ENCODE measurements at places on chromosomes 1 and 21.

DNA sequence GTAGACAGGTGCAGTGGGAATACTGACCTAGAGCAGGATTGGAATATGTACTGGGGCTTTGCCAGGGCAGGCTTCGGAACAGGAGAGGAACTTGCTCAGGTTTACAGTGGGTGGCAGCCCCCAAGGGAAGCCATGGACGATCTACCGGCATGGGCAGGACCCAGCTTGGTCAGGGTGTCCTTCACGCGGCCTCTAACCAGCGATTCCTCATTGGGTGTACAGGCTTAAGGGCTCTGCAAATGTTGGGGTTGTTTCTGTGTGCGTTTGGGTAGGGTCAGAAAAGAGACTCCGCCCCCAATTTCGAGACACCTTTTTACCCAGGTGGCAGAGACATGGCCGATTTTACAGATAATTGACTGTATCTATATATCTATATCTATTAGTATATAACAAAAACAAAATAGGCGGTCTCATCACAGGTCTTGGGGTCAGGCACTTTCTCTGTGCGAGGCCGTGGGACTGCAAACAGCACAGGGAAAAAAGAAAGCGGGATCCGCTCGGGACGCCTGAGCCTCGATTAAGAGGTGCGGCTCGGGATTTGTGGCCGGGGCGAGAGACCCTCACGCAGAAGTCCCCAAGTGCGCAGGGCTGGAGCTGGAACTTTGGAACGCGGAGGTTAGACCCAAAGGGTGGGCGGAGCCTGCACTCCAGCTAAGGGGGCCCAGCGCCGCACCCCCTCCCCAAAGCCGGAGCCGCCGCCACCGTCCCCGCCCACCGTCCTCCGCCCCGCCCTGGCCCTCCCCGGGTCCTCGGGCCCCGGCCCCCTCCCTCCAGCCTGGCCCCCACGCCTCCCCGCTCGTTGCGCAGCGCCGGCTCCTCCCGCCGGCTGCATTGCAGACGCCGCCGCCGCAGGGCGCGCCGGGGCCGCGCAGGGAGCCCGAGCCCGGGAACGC lies 67.5 kb upstream of the VAMP3 start:
- no peak for DNase-seq

GRCh38 chr1:67880056-67880601 lies 46.9 kb upstream of the GNG12 start:
- no peak for DNase-seq

DNA sequence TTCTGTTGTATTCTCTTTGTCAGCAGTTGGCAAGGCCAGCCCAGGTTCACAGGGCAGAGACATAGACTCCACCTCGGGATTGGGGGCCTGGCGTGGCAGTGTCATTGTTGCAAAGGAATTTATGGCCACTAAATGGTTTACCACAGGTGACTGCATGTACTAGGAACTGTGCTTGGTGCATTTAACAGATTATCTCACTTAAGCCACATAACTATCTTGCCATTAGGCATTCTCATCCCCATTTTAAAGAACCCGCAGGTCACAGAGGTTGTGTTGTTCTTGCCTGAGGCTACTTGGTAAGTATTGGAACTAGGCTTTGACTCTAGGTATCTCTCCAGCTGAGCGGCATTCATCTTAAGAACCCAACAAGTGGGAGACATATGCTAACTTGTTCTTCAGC lies 9.7 kb downstream of the TLCD4 start:
- no peak for DNase-seq

- no peak for DNase-seq
Observed at GRCh38 chr1:201585093-201585483, 46.2 kb downstream of the NAV1 start.

DNA sequence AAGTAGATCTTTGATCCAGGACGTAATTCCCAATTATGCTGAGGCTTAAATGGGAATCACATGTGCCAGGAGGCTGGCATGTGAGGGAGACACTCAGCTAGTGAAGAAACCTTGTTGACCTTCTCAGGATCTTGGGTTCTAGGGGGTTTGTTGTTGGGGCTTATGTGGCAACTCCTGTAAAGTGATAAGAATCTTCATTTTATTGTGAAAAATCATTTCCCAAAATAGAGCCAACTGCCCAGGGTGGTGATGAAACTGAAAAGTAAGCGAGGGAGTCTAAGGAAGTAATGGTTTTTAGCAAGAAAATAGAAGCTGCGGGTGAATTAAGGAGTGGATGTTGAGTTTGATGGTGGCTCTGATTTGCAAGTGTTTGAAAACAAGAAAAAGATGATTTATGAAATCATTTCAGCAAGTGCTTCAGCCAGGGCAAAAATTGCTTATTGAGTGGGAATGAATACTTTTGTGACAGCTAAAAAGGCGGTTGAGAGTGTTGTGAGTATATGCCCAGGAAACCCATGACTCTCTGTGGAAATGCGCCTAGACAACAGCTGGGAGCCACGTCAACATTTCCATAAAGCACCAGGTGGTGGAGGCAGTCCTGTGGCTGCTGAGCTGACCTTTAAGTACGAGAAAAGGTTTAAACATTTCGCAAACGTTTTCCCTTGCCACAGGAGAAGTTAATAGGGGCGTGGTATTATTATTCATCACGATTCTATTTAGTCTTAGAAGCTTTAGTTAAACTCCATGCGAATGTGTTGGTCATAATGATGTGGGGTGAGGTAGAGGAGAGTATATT lies 102.7 kb downstream of the HMGB4 start:
- DNase-seq = no peak

DNA sequence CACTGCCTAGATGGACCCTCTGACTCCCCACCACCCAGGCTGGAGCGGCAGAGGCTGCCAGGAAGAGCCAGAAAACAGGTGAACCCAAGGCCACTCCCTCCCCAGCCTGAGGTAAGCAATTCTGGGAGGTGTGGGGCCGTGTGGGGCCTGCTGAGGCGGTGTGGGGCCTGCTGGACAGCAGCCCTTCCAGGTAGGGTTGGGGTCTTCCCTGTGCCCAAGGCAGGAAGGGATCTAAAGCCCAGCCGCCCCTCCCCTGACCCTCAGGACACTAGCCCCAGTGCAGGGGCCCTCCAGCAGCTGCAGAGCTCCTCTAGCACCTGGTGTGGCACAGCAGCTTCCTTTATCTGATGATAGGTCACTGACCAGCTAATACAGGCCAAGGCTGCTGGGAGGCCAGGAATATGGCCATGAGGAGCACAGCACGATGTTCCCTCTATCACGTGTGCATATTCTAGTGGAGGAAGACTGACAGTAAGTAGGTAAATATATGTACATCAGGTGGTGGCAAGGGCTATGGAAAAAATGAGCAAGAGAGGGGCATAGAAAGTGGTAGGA lies 86.9 kb downstream of the IER5 start:
- DNase-seq = no peak

- no peak for DNase-seq
Observed at GRCh38 chr1:40530735-40531380, 579 bp upstream of the ZNF684 start.

GRCh38 chr1:11071463-11072215 lies 11.8 kb upstream of the SRM start:
- no peak for DNase-seq

Measured in activated naive CD4-positive, alpha-beta T cell (primary cell).